G401 (cell line): ENCODE measurements at places on chromosomes 7 and 10. TPM values are rescaled to one million over a fixed set of nuclear protein-coding genes. Genes with fewer than 3 reads are reported as not detected.

The OR2A42 gene
- not detected in 2 replicates for total RNA-seq

The HOXA9 gene
- total RNA-seq: 66.5 and 71.2 TPM in 2 replicates

The TCAF1 gene
- 32.3 and 33.7 TPM in 2 replicates for total RNA-seq

The OPALIN gene
- total RNA-seq: not detected in 2 replicates

The TSPAN33 gene
- 35.8 and 40.2 TPM in 2 replicates for total RNA-seq

The CALHM3 gene
- total RNA-seq: not detected in 2 replicates
